ENCODE measurements at places on chromosomes 2 and 18.
A peak's percentile ranks its signal among the peaks of the same experiment; 100 is the strongest.

DNA sequence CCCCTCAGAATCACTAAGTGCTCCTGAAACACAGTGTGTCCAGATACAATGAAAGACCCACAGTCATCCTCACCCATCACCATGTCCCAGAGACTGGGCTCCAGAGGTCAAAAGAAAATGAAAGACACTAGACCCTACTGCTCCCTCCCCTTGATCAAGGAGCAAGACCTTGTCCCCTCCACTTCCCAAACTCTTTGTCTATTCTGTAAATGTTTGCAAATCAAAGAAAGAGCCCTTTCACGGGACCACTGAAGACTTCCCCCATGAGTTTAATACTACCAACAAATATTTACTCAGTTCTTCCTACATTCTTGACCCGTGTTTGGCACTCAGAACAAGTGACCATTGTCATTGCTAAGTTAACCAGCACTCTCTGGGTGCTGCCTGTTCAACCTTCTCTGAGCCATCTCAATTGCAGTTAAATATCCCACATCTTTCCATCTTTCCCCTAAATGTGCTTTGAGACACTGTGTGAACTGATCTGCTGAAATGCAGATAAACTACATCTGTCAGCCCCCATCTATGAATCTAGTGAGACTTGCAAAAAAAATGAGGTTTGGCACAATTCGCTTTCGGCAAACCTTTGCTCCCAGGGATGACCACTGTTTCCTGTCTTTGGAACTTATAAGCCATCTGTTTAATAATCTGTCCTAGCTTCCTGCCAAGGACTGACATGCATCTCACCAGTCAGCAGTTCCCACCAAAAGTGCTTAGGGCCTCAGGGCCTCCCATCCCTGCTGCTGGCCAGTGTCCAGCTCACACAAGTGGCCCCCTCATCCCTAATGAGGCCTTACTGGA, 170.3 kb downstream of the GFPT1 start:
- peak; percentile 52 for DNase-seq

DNA sequence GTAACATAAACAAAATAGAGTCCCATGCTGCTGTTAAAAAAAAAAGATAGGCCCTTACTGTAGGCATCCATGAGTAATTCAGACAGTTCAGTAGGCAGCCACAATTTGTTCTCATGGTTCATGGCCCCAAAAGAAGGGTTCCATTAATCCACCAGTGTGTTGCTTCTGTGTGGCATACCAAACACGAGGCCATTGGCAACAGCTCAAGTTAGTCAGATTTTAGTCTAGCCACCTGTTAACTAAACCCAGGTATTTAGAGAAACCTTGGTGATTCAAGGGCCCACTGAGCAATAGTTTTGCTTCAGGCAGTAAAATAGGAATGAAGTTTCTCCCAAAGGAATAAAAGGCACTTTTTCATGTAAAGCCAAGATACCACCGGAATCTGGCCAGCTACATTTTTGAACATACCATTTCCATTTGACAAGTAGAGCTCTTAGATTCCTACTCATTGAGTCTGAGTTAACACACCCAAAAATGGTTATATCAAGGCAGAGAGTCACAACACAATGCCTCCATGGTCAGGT, 80.1 kb upstream of the SRD5A2 start:
- DNase-seq, result no peak

DNA sequence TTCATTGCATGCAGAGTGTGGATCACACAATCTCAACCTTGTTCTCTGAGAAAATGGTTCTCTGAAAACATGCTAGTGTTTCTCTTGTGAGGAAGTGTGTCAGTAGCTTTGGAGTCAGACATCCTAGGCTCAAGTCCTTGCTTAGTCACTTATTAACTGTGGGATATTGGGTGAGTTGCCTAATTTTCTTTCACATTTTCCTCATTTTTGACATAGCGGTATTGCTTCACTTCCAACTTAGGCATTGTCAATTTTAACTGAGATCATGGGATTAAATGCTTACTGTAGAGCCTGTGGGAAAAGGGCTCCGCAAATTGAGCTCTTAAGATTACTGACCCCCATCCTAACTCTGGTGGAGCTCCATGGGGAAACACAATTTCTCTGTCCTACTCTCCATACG, 622.2 kb downstream of the CNTNAP5 start:
- DNase-seq, result no peak

- no peak for DNase-seq
Measured at GRCh38 chr2:45833301-45833967, 182.0 kb downstream of the PRKCE start.

- DNase-seq, result no peak
Measured at GRCh38 chr2:20224164-20224715, 690 bp downstream of the SDC1 start.

DNA sequence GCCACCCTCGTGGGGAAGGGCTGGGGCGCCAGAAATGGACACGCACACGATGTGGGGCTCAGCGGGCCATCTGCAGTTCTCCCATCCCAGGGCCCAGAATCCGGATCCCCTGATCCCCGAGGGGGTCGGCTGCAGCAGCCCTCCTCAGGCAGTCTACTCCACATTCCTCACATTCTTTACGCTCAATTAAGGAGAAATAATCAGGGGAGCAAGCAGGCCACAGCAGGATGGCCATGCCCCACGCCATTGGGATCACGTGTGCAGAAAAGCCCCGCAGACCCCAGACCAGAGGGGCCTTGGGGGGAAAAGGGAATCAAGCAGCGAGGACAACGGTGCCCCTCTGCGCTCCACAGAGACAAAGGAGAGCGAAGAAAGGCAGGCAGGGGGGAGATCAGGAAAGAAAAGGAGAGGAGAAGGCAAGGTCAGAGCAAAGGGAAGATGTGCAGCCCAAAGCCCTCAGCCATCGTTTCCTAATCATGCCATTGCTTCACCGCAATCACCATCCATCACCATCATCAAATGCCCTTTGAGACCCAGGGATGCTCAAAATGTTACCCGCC, 17.5 kb upstream of the PKDCC start:
- no peak for DNase-seq

- DNase-seq, result no peak
Measured at GRCh38 chr2:46086578-46087070, 210.6 kb upstream of the EPAS1 start.

GRCh38 chr2:236395067-236395466, 130.9 kb upstream of the ASB18 start:
- DNase-seq, result no peak

GRCh38 chr18:13653746-13654433, 72.5 kb downstream of the FAM210A start:
- DNase-seq, result no peak

DNA sequence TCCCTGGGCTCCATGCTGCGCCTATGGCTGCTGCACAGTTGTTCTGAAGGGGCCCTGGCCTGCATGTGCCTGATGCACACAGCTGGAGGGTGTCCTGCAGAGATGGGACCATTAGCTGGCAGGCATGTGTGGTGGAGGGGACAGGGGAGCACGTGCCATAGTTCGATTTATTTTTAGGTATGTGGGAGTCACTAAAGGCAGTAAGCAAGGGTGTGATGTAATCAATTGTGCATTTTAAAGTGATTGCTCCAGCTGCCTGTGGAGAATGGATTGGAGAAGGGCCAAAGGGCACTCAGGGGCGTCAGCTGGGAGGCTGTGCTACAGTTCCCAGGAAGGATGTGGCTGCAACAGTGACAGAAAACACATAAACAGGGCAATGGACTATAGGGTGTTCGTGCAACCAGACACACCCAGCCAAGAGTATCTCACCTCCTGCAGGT, 205.1 kb downstream of the ARL4C start:
- peak; percentile 88 for DNase-seq

DNA sequence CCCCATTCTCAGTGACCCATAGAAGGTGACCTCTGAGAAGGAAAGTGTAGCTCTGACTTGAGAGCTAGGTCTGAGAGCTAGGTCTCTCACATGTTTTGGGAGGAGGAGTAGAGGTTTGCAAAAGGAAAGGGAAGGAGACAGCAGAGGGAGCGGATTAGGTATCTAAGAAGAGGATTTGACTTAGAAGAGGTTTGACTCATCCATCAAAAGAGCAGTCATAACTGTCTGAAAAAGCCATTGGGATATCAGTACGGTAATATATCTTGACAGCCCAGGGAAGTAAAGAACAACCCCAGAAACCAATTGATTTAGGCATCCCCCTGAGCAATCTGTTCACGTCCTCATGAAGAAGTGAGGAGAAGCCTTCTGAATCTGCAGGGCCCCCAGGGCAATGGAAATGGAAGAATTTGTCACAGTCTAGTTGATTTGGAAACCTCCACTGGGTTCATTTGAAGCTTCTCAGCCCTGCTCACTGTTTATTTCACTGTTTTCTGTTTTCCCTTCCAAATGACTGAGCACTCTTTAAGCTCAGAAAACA, 19.3 kb downstream of the OXER1 start:
- no peak for DNase-seq

DNA sequence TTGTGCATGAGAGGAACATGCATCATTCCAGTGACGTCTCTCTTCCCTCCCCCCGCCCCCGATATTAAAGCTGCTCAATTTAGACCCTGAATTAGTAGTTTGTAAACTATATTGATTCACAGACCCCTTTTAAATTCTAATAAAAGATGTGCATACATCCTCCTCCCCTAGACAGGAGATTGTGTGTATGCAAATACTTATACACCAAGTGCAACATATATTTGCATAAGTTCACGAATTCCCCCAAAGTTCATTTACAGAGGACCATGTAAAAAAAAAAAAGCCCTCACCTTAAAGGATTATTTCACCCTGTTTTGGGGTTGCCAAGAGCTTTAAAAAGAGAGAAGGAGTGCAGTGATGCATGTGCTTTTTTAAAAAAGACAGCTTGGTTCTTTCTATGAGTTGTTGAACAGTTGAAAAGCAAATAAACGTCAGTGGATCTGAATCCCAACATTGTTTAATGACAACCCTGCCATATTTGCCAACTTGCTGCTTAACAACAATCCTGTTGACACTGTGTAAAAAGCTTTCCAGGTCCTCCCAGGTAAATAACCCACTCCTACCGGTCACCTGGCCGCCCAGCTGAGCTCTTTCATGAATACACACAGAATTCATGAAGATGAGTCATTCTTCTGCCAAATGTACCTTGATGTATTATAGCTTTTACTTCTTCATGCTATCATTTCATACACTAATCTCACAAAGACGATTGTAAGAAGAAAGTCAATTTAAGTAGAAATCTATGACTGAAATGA, 211.5 kb downstream of the IKZF2 start:
- DNase-seq, result no peak

- no peak for DNase-seq
Measured at GRCh38 chr2:166625670-166626069, 131.6 kb upstream of the SCN7A start.

DNA sequence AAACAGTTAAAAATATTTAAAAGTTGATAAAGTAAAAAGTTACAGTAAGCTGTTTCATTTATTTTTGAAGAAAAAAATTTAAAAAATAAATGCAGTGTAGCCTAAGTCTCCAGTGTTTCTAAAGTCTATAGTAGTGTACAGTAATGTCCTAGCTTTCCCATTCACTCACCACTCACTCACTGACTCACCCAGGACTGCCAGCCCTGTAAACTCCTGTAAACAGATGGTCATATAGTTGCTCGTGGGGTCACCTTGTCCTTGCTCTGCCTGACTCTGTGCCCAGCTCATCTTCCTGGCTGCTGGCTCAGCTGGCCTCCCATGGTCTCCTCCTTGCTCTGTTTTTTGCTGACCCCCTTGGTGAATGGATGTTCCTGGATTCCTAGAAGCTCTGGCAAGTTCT, 180.3 kb downstream of the VAPA start:
- DNase-seq, result peak; percentile 75

DNA sequence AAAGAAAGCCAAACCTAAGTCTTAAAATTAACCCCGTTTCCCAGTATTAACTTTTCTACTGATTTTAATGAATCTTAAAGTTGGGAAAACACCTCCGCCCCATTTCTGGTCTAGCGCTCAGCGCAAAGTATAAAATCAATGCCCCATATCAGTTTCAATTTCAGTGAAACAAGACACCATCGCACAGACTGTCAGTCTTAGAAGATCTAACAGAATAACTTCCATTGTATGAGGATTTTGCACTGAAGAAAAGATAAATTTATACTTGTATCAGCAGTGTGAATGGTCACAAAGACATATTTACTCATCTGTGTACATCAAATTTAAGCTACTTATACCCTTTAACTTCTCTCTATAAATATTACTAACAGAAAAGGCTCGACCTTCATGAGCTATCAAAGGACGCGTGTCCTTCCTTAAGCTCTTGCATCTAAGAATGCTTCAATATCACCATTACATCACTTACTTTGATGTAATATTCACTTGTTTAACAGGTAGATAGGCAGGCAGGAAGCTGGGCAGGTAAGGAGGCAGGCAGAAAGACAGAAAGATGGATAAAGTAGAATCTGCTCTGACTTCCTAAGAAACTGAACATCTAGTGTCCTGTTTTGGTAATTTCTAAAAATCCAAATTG, 183.0 kb downstream of the TCF4 start:
- no peak for DNase-seq

DNA sequence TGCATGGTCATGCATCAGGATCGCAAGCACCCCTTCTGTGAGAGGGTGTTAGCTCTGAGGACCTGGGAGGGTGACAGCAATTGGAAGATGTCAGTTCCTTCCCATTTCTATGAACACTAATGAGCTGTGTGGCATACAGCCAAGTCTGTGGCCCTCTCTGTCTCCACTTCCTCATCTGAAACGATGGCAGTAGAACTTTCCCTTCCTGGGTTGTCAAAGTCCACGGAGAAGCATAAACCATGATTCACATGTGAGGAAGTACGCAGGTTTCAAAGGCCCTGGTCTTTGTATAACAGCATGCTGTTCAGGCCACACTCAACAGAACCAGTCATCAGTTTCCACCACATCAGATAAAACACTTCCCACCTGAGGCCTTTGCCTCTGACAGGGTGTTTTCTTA, 167.4 kb upstream of the RAB6C start:
- DNase-seq, result no peak

DNA sequence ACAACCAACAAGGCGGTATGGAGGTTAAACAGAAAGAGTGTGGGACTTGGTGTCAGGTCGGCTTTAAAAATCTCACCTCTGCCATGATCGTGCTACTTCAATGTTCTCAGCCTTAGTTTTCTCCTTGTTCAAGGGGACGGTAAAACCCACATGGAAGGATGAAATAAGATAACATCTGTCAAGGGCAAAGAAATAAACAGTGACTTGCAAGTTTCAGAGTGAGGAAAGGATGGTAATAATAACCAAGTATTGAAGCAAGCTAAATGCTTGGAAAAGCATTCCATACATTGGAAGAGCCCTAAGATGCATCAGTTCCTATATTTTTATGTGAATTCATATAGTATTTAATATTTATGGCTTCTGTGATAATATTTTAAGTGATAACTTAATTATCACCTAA, 29.8 kb upstream of the LMAN1 start:
- no peak for DNase-seq
